NCI-H1105 treated with DMSO at 0.1 percent for 48 hours (cell line): ENCODE measurements at places on chromosomes 3 and 15.
A peak's percentile ranks its signal among the peaks of the same experiment; 100 is the strongest.

GRCh38 chr15:35741881-35742280, 195.9 kb upstream of the DPH6 start:
- DNase-seq: no peak

GRCh38 chr3:39435006-39435748, 28.7 kb downstream of the RPSA start:
- no peak for DNase-seq

GRCh38 chr3:194739498-194740284, 54.0 kb downstream of the FAM43A start:
- DNase-seq: no peak

GRCh38 chr3:108293858-108294257, 2.5 kb upstream of the HHLA2 start:
- DNase-seq: no peak

- DNase-seq: no peak
Observed at GRCh38 chr3:113514265-113514769, 639 bp downstream of the SPICE1 start.

- no peak for DNase-seq
Observed at GRCh38 chr3:66224220-66224619, 3.4 kb downstream of the SLC25A26 start.

- DNase-seq: no peak
Observed at GRCh38 chr15:31478702-31479221, 152.1 kb downstream of the KLF13 start.

GRCh38 chr15:71261909-71262308, 146.6 kb downstream of the THSD4 start:
- DNase-seq: no peak

DNA sequence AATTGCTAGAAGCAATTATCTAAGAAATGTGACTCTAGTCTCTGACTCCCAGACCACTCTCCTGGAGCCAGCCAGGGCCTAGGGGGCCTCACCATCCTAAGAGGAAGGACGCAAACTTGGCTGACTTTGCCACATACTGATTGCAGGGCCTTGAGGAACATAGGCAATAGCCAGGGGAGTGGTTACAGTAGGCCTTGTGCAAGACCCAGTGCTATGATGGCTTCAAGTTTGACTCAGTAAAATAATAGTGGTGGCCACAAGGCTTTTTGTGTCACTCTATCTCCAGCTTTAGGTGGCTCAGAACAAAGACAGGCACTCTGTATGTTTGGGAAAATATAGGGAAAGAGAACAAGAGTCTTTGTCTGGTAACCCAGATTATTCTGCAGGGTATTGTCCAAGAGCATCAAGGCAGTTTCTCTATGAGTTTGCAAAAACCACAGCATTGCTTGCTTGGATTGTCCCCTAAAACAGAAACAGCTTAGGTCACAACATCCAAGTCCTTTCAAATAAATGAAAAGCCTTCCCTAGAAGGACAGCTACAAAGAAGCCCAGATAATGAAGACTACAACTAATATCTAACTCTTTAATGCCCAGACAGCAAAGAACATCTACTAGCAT, 631.5 kb downstream of the PYDC2 start:
- no peak for DNase-seq

- no peak for DNase-seq
Observed at GRCh38 chr15:67836477-67836876, 3.4 kb downstream of the RNU6-1 start.

DNA sequence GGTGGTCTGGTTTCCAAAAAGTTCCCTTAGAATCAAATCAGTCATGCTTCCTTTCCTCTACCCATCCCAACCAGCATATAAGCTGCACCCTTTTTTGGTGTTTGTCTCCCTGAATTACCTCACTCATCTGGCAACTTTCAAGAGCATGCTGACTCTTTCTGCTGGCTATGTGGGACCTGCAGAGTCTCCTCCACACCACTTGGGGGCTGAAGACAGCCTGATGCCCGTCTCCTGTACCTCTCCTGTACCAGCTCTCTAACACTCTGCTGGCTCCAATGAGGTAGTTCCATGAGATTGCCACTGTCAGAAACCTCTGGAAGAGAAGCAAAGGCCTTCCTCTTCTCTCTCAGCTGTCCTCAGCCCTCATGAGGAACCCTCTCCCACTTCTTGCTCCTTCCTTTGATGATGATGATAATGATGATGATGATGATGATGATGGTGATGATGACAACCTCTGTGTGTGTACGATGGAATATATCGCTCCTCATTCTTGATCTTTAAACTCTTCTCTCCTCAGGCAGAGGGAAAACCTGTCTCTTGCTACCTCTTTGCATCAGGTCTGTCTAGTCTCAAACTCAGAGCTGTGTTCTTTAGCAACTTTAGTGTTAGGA, 257.5 kb downstream of the ZNF621 start:
- DNase-seq: no peak

GRCh38 chr15:37973856-37974255, 39.4 kb downstream of the TMCO5A start:
- no peak for DNase-seq

GRCh38 chr15:85142312-85142711, 160.7 kb downstream of the PDE8A start:
- no peak for DNase-seq

DNA sequence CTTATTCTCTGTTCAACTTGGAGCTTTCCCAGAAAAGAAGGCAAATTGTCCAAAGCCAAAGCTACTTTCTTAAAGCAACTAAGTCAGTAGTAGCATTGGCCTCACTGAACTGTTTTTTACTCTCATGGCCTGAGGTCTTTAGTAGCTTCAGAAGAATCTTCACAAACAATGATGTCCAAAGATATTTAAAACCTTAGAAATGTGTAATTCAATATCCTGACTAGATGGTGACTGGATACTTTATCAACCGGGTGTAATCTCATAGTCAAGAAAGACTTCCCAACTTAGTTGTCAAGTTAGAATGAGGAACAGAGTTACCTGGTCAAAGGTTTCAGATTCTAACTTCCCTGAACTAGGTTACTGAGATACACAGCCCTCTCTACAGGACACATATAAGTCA, 226.3 kb upstream of the ARHGEF26 start:
- no peak for DNase-seq

- DNase-seq: peak; percentile 30
Observed at GRCh38 chr3:136982520-136983138, 24.8 kb downstream of the IL20RB start.

DNA sequence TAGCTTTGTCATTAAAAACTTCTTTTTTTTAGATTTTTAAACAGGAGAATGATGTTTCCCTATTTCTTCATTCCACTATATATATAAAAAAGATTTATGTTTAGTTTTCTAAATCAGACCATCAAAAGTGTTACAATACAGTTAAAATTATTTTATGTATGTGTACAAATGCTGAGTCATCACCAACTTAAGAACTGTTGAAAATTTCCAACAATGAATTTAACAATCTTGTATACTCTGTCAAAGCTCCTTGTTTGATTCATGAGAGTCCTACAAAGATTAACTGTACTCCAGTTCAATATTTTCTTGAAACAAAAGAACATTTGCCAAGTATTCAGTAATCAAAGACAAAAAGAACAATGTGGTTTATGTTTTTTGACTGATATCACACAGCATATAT, 82.0 kb downstream of the POLQ start:
- DNase-seq: no peak

DNA sequence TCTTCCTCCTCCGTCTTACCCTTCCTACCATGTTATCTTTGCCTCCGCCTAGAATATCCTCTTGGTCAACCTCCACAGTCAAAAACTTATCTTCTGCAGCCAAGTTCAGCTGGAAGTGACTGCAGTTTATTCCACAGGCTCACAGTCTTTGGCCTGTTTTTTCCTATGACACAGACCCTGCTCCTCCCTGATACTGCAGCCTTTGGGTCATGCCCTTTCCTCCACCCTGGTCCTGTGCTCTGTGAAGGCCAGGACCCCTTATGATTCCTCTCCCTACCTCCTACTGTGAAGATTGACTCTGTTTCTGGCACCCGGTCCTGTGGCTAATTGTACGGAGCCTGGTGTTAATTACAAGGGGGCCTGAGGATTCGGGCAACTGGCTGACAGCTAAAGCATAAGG, 49.3 kb upstream of the SCN5A start:
- no peak for DNase-seq

DNA sequence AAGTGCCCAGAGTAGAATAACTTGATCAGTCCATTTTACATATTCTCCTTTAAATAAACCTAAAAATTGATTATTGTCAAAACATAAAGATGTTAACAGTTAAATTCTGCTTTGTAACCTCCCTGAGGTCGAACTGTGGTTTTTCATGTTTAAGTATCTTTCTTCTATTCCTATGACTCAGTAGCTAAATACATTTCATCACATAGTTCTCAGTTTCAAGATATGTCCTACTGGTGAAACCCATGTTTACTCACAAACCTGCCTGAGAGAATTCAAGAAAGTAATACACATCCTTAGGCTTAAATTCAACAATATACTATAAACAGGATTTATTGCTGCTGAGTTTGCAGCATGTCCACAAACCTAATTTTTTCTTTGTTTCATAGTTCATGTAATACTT, 692.9 kb downstream of the ZPLD1 start:
- no peak for DNase-seq

- DNase-seq: no peak
Observed at GRCh38 chr3:138365253-138365555, 16.8 kb downstream of the MRAS start.

DNA sequence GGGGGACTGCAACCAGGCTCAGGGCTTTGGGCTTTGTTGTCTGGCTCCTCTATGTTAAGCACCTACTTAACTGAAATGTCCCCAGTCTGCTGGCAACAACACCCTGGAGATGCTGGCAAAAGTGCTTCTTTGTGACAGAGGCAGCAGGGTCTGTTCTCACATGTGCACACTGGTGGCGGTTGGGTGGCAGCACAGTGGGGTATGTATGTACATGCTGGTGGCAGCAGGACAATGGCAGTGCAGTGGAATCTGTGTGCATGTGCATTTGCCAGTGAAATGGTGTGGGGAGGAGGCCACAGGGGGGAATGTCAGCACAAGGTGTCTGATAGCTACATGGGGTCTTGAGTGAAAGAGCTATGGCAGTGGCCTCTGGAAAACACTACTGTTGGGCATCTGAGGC, 830.3 kb downstream of the DIPK2A start:
- DNase-seq: no peak

GRCh38 chr3:189936201-189936945, 184.3 kb downstream of the P3H2 start:
- no peak for DNase-seq

GRCh38 chr15:98528046-98528725, 120.2 kb upstream of the IGF1R start:
- no peak for DNase-seq

GRCh38 chr3:153513236-153513635, 351.2 kb downstream of the RAP2B start:
- no peak for DNase-seq

DNA sequence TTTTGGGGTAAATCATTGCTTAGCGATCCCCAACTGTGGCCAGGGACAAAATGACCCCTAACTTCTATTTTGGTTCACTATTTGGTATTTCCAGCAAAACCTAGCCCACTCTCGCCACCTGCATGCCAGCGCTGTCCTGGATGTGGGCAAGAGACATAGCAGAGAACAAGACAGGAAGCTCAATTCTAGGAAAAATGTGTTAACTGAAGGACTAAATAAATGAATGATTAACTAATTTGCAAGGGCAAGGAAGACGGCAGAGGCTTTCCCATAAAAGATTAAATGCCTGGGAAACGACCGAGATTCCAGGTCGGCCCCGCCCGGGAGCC, 408 bp downstream of the NICN1 start:
- DNase-seq: no peak

DNA sequence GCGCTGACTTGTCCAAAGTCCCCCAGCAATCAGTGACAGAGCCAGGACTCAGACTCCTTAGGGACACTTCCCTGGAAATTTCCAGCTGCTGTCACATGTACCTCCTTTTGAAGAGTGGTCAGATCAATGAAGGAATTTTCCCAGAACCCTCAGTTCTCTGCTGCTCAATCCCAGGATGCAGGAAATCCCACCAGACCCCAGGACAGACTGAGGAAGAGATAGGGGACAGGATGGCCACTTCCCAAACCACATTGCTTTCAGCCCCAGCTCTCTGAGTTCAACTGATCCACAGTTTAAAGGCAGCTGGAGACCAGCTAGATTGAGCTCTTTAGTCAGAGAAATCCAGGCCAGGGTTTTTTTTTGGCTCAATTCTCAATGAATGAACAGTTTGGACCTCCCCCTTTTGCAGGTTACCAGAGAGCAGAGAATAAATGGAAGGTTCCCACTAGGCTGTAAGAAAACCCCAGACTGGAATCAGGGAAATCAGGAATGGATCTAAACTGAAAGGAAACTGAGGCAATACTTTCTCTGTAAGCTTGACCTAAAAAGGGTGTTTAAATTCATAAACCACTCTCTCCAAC, 1.5 kb downstream of the CYP1A1 start:
- DNase-seq: peak; percentile 59

- no peak for DNase-seq
Observed at GRCh38 chr3:7913283-7913682, 588.3 kb upstream of the LMCD1 start.
